KBM-7 (cell line): ENCODE measurements at places on chromosomes 16 and 17.
A peak's percentile ranks its signal among the peaks of the same experiment; 100 is the strongest.

- no peak for DNase-seq
Observed at GRCh38 chr17:45092911-45093430, 31.9 kb downstream of the NMT1 start.

- peak; percentile 70 for DNase-seq
Observed at GRCh38 chr17:68580236-68580770, 20.9 kb downstream of the FAM20A start.

DNA sequence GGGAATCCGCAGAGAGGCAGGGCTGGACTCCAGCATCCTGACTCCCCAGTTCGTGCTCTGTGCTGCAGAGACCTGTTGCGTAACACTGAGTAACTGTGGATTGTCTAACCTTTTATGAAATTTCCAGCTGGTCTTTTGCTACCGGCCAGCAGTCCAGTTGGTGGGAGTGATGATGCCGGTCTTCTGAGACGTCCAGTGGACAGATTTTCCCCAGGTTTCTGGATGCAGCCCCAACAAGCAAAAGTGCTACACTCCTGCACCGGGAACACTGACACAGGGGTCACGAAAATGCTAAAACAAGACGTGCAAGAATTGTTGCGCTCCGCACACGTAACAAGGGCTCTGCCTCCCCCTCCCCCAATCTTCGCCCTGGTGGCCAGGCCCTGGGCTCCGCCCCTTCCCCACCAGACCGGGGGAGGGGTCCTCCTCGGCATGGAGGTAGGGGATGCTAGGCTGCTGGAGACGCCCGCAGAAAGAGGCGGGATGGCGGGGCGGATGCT lies 701 bp upstream of the MRC2 start:
- DNase-seq, result peak; percentile 70

GRCh38 chr16:30741461-30741914 lies 6.7 kb upstream of the PHKG2 start:
- no peak for DNase-seq

DNA sequence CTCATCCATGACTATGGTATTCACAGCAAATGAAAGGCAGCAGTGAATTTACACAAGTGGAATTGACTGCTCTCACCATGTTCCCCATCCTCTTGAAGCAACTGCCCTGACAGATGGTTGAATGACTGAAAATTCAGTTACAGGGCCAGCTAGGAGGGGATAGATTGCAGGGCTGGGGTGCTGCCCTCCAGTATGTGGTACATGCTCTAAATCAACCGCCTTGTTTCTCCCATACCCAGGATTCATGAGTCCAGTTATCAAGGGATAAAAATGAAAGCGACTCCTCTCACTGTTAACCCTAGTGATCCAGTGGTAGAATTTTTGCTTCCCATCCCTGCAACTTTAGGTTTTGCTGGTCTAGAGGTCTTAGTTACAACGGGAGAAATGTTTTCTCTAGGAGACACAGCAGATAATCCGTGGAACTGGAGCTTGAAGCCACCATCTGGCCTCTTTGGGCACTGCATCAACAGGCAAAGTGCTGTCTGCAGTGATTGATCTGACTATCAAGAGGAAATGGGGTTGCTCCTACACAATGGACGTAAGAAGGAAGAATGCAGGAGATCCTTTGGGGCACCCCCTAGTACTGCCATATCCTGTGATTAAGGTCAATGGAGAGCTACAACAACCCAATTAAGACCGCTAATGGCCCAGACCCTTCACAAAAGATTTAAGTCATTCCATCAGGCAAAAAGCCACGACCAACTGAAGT lies 32.0 kb downstream of the SCPEP1 start:
- DNase-seq, result peak; percentile 74

DNA sequence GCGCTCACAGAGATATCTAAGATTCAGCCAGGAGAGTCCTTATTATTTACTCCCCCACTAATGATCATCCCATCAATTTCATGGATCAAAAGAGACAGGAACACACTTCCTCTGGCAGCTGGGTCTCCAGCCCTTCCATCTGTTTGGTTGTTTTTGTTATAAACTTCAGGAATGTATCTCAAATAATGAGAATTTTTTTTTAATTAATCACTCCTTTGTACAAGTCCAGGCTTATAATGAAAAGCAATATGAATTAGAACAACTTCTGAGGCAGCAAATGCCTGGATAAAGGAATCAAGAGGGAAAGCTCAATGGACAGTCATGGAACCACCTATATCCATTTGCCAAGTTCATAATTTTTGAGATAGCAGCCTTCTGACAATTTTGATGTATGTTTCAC lies 73.4 kb downstream of the HS3ST3B1 start:
- no peak for DNase-seq

DNA sequence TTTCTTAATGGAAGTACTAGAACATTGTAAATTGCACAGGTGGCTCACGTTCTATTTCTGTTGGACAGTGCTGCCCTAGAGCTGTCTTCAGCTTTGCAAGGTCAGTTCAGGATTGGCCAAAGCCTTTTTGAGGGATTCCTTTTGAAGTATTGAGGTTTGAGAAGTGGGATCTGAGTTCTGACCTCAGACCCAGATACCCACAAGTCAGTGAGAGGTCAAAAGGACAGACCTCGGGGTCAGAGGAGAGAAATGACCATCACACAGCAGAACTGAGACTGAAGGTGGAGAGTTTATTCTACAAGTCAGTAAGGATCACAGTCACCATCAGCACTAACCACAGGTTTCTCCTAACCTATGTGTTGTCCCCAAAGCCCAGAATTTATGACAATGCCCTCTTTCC lies 1.7 kb downstream of the ACSM5 start:
- DNase-seq, result no peak

- no peak for DNase-seq
Observed at GRCh38 chr17:46106966-46107644, 86.1 kb downstream of the KANSL1 start.

GRCh38 chr17:49755663-49756283 lies 8.2 kb downstream of the FAM117A start:
- no peak for DNase-seq

DNA sequence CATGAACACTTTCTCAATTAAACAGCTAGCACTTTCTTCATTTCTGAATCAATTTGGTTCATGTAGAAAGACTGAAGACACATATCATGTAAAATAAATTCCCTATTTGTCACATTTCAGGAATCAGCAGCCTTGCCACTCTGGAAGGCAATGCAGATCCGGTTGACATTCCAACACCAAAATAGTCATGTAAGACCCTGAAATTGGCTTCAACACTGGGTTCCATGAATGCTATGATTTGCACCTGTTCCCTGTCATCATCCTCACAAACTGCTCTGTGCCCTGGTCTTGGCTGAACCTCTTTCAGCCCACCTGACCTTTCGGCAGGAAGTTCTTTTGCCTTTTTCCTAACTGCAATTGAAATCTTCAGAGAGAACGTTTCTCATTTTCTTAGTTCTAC lies 156.9 kb downstream of the CDH8 start:
- DNase-seq, result no peak

DNA sequence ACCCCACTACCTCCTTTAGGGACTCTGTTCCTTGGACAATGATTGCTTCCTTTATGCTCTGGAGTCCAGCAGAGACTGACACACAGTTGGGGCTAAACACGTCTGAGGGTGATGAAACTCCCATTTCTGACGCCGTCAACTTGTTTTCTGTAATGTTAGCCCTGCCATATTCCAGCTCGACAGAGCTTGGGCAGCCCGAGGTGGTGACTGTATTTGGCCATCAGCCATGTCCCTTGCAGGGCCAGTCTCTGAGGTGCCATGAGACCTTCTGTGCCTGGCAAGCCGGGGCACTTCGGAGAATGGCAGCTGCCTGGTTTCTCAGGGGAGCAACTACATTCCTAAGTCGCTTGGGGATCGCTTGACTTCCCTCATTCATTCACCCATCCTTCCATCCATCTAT lies 278.9 kb upstream of the TNRC6C start:
- DNase-seq, result no peak
